ENCODE measurements at places on chromosomes 2 and 18.
A peak's percentile ranks its signal among the peaks of the same experiment; 100 is the strongest.

DNA sequence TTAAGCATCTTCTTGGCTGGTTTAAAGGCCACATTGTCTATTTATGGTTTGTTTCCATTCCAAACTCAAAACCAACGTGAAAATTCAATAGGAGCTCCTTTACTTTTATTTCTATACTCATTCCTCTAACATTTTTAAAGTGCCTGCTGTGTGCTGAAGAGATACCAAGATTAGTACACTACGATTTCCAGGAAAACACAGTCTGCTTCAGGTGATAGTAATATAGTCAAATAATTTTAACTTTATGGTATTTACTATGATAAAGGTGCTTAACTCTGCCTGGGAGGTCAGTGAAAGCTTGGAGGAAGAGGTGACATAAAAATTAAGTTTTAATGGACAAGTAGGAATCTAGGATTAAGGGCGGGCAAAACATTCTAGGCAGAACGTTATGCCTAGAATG, 121.4 kb downstream of the KIAA1328 start:
- DNase-seq = no peak

DNA sequence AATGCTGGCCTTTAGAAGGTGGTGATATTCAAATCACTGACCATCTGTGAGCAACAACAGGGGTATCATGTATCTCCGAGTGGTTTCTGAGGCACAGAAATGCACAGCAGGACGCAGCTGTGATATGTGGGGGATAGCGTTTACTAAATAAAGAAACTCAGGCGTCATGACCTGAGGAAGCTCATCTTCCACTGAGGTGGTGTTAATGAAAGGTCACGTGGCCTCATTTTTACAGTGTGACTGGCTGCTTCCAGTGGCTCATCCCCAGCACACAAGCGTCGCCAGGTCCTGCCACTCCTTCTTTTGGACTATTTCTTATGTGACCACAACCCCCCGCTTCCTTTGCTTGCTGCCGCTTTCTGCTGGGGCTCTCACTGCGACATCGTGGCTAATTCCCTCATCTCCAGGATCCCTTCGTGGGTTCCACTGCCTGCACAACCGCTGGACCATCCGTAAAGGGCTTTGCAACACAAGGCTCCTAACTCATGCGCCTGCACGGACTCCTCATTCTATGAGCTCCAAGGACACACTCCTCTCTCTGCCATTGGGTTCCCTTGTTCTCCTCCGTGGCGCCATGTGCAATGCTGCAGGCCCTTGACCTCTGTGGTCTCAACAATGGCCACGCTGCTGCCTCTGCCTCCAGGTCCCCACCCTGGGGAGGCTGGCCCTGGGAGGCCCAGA, 109.3 kb downstream of the MBP start:
- DNase-seq = no peak

- DNase-seq = no peak
Measured at GRCh38 chr2:180472133-180472532, 465.0 kb upstream of the CWC22 start.

GRCh38 chr2:150812066-150812465, 324.6 kb upstream of the RND3 start:
- DNase-seq = no peak

DNA sequence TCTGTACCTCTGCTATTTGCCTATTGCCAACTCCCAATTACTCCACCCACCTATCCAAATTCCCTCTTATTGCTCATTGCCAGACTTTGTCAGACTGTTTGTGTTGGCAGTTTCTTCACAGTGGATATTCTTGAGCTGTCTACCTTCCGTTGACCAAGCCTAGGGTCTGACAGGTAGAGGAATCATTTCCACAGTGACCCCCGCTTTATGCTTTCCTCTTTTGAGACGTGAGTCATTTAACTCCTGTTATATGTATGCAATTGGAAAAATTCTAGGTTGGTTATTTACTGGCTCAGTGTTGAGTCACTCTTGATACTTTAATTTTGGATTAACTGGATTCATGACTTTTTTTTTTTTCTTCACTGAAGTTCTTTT, 187.7 kb downstream of the IRS1 start:
- no peak for DNase-seq

DNA sequence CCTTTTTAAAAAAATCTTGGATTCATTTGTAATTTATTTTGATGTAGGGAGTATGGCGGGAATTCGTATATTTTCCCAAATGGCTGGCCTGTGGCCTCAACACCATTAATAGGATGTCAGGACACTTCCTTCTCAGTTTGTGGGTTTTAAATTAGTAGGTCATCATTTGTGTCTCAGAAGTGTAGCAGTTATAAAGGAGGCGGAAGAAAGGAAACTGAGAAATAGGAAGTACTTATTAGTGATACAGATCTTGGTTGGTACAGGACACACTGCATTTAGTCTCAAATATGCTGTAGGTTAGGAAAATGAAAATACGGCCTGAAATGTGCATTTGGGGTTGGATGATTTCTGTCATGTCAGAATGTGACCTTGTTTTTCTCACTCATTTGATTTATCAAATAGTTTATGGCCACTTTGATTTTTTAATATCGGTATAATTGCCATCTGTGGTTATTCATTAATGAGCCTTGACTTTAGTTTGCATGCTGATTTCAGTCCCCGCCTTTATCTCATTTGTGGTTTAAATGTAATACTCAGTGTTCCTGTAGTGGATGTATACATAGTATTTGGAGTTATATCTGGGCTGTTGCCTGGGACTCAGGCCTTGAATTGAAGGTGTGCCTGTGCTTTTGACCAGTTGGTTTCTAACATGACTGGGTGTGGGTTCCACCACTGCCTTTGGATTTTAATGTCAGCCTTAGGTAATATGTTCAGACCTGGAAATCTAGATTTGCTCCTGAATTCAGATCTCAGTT, 31.4 kb downstream of the ZCCHC2 start:
- no peak for DNase-seq

GRCh38 chr2:131039908-131040660, 53.2 kb downstream of the FAM168B start:
- DNase-seq = no peak

- DNase-seq = no peak
Measured at GRCh38 chr18:21293479-21293878, 51.4 kb downstream of the GREB1L start.

DNA sequence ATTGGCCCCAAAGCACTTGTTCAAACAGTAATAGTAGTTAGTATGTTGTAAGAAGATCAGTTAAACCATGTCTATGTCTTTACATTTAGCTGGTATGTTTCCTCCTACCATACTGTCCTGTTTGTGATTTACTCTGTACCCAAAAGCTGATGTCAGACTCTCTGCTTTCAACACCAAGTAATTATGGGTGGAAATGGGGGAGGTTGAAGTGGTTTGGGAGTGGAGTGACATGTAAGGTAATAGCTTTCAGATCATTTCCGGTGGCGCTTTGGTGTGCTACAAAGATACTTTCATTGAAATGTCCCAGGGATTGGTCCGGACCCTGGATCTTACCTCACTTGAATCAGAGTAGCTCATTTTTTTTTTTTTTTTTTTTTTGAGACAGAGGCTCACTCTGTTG, 39.7 kb upstream of the TGIF1 start:
- DNase-seq = no peak

- DNase-seq = peak; percentile 50
Measured at GRCh38 chr2:15636972-15637785, 45.5 kb downstream of the DDX1 start.

GRCh38 chr2:181421131-181421458, 36.1 kb upstream of the ITGA4 start:
- DNase-seq = no peak

GRCh38 chr2:195659982-195660890, 3.2 kb downstream of the SLC39A10 start:
- peak; percentile 83 for DNase-seq

DNA sequence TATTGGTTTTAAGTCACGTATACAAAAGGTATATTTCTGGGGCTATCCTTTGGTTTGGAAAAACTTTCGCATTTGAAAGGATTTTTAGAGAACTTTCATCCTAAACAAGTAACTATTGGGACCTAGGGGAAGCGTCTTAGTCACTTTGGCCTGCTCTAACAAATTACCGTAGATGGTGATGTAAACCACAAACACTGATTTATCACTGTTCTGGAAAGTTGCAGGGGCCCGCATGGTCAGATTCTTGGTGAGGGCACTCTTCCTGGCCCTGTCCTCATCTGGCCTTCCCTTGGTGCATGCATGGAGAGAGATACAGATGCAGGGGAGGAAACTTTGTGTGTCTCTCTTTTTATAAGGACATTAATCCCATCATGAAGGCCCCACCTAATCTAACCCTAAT, 49.1 kb upstream of the ANKRD62 start:
- DNase-seq = no peak

GRCh38 chr2:188383158-188383557, 91.5 kb downstream of the GULP1 start:
- no peak for DNase-seq

DNA sequence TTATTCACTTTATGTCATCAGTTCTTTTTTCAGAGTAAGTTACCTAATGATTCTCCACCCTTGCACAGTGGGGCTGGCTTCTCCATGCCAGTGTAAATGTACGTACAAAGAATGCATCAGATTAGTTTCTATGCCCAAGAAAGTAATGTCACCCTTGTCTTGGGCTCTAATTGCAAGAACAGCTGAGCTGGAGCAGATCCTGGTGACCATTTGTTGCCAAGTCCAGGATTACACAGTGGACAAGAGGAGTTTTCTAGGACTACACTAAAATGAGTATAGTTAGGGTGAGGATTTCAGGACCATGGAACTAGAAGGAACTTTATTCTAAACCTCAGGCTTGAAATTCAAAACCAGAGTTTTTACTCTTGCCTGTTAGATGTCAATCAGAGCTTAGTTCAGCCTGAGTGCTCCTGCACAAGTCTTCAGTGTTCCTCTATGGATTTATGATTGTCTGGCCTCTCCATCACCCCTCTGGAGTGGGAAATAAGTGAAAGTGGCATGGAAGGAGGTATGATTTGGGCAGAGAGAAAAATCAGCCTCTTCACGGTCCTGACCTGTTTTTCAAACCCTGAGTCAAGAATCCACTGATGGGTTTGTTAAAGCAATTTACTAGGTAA, 29.8 kb downstream of the PCBP1 start:
- DNase-seq = no peak

DNA sequence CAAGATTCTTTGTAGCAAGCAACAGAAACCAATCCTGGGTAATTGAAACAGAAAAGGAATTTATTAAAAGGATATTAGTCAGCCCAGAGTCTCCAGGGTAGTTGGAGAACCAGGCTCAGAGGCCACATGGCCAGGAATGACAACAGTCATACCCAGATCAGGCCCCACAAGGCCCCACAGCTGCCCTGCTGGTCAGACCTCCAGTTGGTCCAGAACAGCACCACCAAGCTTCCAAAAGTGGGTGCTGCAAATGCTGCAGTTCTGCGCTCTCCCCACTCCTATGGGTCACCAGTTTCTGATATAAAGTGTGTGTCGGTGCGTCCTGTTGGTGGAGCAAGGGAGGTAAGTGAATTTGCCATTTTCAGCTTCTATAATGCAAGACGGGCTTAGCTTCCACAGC, 29.9 kb downstream of the KLHL29 start:
- no peak for DNase-seq

- no peak for DNase-seq
Measured at GRCh38 chr2:127072396-127072795, 34.6 kb downstream of the BIN1 start.

- DNase-seq = no peak
Measured at GRCh38 chr2:108403494-108403893, 25.7 kb downstream of the SULT1C4 start.

DNA sequence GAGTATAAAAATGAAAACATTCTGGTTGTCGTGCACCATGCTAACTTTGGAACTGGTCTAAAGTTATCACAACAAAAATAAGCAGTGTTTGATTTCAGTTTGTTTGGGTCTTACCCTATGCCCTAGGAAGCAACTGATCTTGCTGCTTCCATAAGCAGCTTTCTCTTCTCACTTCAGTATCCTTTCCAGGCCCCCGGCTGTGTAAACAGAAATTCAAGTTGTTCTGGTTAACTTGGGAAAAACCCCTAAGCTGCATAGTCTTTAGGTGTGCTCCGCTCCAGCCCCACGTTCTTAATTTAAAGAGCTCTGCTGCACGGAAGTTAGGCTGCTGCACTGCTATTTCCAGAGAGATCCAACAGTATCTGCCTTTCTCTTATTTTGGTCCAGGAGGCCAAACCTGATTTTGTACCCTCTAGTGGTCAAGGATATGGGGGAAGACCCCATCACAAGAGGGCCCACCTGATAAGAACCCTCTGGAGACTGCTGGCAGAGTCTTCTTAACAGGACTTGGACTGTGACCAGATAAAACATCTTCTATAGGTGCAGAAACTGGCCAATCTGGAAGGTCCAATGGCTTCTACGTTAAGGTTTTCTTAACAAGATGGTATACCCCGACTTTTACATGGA, 69.1 kb downstream of the FEZ2 start:
- DNase-seq = no peak

- no peak for DNase-seq
Measured at GRCh38 chr2:119234021-119235019, 10.7 kb downstream of the STEAP3 start.

GRCh38 chr18:21851327-21851961, 110.9 kb downstream of the MIB1 start:
- DNase-seq = no peak

DNA sequence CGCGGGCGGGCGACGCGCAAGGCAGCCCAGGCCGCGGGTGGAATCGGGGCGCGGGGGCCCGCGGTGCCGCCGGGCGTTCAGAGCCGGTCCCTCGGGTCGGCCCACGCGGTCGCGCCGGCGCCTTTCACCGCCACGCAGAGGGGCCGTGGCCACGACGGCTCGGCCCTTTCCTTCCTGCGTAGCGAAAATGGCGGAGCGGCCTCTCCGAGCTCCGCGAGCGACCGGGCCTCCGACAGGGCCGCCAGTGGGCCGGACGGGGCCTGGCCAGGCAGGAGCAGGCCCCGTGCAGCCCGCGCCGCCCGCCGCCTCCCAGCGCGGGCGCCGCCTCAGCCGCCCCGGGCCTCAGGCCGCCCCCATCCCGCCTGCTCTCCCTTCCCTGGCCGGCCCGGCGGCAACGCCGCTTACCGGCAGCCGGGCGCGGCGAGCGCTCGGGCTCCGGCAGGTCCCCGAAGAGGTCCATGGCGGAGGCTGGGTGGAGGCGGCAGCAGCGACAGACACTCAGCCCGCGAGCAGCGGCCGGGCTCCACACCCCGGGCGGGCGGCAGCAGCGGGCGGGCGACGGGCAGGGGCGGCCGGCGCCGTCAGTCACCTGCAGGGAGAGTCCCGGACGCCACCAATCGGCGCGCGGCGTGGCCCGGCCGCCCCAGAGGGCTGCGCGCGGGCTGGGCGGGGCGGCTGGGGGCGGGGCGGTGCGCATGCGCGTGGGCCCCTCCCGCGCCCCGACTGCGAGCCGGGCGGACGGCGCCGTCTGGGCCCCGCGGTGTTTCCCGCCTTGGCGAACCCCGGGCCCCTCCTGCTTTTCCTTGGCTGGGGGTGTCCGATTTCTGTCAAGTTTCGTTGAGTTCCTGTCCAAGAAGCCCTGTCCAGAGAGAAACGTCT, at the start of gene ILKAP:
Gene ILKAP, minus strand, starts transcription at position 602 of the 879 bp plus-strand sequence. Its CDS starts 142 bp downstream, at position 460.
- DNase-seq = peak; percentile 88

GRCh38 chr18:57311472-57311871, 40.9 kb upstream of the ST8SIA3 start:
- DNase-seq = no peak

DNA sequence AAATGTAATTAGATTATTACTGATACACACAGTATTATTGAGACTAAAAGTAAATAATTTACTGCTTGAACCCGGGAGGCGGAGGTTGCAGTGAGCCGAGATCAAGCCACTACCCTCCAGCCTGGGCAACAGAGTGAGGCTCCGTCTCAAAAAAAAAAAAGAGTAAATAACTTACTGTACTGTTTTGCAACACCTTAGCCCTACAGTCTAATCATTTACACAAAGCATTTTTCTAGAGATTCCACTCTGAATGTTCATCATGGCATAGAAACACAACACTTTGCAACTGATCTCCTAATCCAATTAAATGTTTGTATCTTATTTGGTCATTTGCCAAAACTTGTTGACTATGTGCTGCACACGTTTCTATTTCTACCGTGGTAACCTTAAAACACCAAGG, 23.4 kb upstream of the RMP24 start:
- no peak for DNase-seq
